ENCODE measurements at places on chromosomes 12 and 14.

DNA sequence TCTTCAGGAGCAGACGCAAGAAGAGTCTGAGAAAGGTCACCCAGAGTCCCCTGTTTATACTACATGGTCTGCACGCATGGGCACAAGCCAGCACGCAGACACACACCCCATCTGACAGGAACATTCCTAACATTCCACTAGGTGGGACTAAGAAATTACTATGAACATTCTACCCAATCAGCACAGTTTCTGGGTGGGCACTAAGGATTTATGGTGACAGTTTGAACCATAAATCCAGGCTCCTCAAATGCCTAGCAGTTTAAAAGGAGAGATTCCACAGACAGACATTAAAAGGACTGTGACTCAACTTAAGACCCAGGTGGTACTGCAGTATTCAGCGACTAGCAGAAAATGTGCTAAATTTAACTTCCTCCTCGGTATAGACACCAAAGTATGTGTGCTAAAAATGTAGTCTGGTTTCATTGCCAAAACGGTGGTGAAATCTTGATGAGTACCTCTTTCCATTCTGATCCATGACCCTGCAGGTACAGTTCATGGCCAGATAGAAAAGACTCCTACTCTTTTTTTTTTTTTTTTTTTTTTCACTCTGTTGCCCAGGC, 16.2 kb downstream of the ABHD4 start:
- no peak for DNase-seq

DNA sequence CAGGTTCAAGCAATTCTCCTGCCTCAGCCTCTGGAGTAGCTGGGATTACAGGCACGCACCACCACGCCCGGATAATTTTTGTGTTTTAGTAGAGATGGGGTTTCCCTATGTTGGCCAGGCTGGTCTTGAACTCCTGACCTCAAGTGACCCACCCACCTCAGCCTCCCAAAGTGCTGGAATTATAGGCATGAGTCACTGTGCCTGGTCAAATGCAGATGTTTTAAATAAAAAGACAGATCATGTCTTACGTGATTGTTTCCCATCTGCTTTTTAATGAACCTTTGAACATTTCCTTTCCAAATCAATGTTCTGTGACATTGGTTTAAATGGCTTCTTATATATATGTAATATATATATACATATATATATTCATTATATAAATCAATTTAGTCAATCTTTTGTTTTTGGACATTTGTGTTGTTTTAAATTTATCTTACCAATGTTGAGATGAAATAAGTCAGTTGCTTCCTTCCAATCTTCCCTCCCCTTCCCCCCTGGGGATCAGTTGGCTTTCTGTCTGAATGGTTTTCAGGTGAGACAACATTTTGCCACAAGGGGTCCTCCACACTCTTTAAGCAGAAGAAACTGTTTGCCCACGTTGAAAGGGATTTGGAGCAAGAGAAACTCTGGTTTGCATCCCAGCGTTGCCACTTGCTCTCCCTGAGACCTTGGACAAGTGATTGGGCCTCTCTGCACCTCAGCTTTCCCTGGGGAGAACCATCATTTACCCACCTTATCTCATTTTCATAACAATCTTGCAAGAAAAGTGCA, 47.6 kb upstream of the RBM19 start:
- DNase-seq: no peak

DNA sequence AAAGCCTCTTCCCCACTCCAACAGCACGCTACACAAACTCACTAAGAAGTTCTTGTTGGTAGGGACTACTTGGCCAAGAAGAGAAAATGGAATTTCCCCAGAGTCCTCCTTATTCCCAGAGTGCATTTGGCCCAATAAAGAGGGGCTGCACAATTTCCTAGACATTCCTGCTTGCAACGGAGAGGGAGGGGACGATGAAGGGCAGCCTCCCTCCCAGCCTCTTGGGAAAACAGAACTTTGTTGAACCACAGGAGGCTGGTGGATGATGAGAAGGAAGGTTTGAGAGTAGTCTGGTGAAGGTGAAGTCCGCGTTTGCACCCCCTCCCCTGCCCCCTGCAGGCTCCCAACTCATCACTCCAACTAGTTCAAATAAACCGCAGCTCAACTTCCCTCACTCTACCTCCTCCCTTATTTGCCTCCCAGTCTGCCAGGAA, 19.1 kb upstream of the TBX3 start:
- no peak for DNase-seq

DNA sequence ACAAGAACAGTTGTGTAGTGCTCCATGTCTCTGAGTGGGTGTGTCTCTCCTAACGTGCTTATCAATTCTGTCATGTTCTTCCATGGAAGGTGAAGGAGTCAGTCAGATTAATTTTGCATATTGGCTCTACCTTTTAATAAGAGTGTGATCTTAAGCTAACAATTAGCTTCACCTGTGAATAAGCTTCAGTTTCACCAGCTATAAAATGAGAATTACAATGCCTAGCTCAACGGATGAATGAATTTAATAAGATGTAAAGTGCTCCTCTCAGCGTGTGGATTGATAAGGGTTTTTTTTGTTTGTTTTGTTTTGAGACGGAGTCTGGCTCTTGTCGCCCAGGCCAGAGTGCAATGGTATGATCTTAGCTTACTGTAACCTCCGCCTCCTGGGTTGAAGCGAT, 32.7 kb downstream of the CCDC175 start:
- no peak for DNase-seq

DNA sequence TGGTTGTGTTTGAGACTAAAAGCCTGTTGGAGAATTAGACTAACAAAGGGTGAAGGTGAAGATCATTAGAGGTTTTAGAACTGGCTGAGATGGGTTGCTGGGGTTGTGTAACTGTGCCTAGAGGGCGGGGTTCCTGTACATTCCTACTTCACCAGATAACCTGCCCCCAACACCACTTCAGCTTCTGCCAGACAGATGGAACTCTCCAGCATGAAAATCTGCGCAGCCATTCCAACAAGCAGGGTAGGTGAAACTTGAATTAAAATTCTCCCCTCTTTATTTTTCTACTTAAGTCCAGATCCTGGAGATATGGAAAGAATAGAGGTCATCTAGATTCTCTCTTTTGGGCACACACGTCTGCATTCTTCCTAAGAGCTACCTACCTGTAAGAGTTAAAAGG, 6.0 kb downstream of the FOXG1 start:
- DNase-seq: no peak

DNA sequence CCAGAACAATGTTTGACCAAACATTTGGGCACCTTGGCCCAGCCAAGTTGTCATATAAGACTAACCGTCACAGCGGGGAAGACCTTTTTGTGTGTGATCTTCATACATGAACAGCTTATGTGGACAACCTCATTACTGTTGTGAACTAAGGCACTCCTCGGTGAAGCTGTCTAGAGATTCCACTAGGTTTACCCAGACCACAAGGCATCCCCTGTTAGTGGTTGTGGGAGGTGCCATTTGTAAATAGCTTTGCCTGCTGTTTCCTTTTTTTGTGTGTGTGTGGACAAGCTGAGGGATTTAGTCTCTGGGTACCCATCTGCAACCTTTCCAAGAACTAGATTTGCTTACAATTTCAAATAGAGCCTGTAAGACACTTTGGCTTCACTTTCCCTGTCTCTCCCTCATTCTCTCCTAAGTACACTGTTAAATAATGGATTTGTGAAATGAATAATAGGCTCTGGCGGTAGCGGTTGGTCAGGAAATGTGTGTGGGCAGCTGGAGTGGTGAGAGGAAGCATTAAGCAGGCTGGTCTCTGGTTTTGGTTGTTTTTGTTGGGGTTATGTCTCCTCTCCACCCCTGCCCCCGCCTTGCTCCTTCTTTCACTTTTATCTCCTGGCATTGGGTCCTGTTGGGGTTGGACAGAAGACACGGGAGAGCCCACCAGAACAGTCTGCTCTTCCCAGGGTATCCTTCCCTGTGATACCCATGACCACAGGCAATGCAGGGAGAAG, 727.6 kb downstream of the VRK1 start:
- no peak for DNase-seq

DNA sequence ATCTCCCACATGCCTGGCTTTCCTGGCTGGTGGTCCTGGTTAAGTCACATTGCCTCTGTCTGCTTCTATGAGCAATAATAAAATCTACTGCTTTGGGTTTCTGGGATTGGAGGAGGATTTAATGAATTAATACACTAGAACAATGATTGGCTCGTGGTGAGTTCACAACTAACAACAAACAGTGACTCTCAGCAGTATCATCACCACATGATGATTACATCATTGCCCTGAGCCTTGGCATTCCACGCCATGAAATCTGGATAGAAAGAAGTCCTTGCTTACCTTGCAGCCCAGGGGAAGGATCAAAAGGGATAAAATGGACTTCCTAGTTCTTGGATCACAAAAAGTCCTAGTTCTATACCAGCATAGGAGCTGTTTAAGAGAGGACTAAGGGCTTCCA, 1069.0 kb downstream of the VRK1 start:
- no peak for DNase-seq

GRCh38 chr12:77232045-77232444, 166.7 kb upstream of the E2F7 start:
- DNase-seq: no peak

GRCh38 chr12:21459474-21459873, 22.0 kb downstream of the PYROXD1 start:
- DNase-seq: no peak

- no peak for DNase-seq
Observed at GRCh38 chr12:57896115-57896433, 45.3 kb upstream of the ATP23 start.

DNA sequence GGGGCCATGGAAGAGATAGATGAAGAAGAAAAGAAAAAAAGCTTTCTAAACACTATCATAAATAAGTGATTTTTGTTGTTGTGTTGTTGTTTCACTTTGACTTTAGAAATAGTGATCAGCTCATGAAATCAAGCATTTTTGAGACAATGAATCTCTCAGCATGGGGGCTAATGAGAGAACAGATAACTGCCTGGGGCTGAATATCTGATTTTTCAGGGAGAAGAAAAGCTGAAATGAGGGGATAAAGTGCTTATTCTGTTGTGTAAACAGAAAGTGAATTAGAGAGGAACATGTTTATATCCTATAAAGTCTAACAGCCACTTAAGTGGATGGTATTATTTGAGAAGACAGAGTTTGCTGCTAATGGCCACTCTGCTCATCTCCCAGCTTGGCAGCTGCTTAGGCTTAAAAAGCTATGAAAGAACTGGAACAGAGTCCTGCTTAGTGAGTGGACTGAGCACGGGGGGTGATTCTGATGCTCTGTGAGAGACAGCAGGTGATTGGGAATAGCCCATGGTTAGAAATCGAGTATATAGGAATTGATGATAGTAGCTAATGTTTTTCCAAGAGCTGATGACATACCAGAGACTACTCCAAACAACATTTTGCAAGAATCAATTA, 646.1 kb upstream of the TMEM132C start:
- DNase-seq: no peak

GRCh38 chr12:90008277-90008676, 299.6 kb upstream of the ATP2B1 start:
- DNase-seq: no peak

DNA sequence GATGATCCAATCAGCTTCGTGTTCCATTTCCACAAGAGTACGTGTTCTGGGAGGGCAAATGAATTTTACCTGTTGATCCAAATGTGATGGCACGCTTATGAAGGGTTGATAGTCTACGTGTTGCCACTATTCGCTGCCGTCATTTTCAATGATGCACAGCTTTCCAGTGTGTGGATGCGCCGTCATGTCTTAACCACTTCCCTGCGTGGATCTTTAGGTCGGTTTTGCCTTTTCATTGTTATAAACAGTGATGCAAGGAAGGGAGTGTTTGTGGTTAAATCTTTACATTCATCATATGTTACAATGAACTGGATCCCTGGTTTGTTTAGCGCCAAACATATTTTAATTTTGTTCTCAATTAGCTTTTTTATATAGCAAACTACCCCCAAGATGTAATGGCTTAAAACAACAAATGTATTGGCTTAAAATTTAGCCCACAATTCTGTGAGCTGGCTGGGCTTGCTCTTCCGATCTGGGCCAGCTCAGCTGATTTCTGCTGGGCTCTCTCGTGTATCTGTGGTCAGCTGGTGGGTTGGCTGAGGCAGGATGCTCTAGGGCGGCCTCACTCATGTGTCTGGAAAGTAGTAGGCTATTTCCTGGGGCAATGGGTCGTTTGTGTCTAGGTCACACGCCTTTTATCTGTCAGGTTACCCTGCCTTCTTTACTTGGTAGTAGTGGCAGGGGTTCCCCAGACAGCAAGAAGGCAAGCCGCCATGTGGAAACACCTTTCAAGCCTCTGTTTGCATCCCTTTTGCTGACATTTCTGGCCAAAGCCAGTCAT, 176.7 kb downstream of the CRADD start:
- no peak for DNase-seq

GRCh38 chr12:104314242-104314614, 10.7 kb downstream of the EID3 start:
- no peak for DNase-seq

DNA sequence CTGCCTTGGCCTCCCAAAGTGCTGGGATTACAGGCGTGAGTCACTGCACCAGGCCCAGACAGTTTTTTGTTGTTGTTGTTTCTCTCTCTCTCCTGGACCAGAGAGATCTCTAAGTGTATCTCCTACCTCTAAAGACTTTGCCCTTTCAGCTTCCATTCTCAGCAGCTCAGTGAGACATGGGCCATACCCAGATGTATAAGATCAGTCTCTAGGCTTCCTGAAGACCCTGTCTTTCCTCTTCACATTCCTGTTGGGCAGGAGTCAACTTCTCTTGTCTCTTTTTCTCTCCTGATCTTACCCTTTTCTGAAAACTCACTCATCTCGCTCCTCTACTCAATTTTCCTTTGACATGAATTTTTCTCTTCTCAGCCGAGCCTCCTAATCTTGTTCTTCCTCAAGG, 42.0 kb downstream of the KCNK13 start:
- DNase-seq: no peak
